ENCODE measurements at places on chromosomes 16 and 17.

- no peak for DNase-seq
Observed at GRCh38 chr17:17757956-17758845, 76.9 kb downstream of the RAI1 start.

DNA sequence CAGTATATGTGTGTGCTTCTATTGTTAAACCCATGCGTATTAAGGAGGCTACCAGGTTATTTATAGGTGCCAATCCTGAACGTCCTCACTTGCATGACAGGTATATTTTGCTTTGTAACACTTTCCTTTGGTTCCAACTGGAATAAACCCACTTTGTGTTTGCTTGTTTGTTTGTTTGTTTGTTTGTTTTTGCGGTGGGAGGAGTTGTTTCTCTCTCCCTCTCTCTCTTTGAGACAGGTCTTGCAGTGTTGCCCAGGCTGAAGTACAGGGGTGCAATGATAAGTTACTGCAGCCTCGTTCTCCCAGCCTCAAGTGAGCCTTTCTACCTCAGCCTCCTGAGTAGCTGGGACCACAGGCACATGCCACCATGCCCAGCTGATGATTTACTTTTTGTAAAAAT is 28.7 kb downstream of the NACA2 start:
- DNase-seq: no peak

- DNase-seq: no peak
Observed at GRCh38 chr16:19127674-19128131, 13.9 kb downstream of the ITPRIPL2 start.

DNA sequence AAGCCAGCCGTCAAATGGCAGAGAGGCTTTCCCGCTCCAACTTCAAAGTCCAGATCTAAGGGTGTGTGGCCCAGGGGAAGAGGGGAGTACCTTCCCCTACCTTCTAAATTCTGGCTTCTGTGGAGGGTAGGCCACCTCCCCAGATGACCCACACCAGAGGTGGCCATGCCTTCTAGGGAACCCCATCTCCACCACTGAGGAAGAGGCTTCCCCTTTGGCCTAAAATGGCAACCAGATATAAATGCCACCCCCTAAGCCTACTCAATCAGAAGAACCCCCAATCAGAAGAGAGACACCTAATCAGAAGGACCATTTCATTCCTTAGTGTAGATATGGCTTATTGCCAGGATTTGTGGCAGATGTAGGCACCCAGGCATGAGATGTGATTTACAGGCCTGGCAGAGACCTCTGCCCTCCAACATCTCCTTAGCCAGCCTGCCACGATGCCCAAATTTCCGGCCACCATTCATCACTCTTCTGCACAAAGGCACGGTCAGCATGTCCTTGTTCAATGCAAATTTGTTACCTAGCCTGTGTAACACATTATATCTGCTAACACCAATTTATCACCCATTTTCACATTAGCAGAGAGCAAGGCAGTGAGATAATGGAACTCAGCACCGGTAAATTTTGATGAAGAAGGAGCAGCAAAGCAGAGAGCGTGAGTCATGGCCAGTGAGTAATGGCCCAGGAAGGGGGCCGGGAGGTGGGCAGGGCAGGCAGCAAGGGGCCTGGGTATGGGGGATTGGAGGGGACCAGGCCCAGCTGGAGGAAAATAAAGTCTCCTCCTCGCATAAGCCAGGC is 1.2 kb upstream of the MGAT5B start:
- no peak for DNase-seq

DNA sequence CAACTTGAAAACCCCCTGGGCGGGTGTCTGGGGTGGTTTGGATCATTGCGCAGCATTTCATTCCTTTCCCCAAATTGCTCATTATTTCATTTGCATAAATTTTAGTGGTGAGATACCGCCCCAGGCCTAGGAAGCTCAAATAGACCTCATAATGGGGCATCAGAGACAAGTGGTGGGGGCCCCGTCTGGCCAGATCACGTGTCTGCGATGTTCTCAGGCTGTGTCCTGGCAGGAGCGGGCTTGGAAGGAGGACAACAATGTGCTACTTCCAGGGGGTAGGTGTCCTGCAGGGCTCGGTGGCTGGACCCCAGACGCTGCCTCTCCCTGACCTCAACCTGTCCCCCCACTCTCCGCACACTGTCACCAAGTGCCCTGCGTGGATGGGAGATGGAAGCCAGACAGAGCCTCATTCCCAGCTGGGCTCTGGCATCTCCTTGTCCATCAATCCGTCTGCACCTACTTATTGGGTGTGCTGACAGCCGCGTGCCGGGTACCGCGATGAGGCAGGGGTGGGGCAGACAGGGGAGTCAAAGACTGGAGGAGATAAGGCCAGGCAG is 116.9 kb downstream of the NTN1 start:
- DNase-seq: no peak

DNA sequence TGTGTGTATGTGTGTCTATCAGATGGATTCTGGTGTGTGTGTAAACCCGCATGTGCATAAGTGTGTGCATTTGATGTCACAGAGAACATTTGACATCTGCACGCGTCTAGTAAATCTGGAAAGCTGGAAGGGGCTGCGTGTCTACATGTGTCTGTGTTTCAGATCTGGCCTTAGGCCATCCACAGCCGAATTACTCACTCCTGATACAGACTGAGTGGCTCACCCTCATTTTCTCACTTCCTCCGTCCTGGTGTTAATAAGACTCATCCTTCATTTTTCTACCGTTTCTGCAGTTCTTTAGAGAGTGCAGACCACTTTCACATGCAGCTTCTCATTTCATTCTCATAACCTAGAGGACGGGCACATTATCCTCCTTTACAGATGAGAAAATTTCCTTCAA is 491.6 kb downstream of the CDH13 start:
- no peak for DNase-seq

- DNase-seq: no peak
Observed at GRCh38 chr16:28555561-28555960, 1.8 kb downstream of the SGF29 start.

DNA sequence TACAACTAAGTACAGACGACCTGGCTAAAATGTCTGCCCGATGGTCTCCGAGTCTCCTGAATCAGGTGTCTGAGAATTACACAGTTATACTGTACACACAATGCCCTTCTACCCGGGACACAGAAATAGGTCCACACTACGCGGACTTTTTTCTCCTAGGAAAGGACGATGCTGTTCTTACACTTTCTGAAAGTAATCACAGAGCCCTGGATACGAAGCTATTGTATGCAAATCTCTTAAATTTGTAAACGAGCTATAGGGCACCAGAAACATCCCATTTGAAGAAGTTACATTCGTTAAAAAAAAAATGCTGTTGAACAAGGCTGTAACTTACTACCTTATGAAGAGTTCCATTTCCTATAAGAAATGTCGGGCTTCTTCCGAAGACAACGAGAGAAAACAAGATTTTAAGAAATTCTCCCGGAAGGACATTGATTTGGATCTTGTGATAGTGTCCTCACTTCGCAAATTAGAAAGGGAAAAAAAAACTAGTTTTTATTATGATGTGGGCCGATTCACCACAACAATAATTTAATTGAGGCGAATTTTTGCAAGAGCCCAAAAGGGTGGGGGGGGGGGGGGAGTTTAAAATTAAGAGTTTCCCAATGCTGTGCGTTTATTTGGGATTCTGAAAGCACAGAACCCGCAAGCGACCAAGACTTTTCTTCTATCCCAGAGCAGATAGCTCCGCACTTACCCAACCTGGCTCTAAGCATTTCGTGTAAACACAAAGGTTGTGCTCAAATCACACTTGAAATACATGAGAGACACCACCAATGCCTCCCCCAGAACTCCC is 1.5 kb upstream of the SOX9 start:
- DNase-seq: no peak

GRCh38 chr17:3594976-3595375 is 14.2 kb downstream of the TRPV1 start:
- no peak for DNase-seq

DNA sequence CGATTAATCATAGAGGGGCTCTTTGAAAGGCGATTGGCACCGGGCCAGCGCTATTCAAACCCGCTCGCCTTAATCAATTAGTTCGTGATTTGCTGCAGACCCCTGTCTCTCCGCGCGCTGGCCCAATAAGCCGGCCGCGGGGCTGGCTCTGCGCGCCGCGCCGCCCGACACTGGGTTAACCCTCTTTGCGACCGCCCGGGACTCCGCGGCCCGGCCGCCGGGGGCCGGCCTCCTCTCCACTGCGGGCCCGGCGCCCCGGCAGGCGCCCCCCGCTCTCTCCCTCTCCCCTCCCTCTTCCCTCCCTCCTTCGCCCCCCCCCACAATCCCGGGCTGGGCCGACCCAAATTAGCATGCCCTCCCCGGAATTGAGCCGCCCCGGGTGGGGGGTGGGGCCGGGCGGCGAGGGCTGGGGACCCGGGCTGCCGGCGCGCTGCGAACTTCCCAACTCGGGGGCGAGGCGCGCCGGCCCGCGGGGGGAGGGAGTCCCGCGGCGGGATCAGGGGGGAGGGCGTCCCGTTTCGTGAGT is 428 bp upstream of the SALL1 start:
- no peak for DNase-seq

DNA sequence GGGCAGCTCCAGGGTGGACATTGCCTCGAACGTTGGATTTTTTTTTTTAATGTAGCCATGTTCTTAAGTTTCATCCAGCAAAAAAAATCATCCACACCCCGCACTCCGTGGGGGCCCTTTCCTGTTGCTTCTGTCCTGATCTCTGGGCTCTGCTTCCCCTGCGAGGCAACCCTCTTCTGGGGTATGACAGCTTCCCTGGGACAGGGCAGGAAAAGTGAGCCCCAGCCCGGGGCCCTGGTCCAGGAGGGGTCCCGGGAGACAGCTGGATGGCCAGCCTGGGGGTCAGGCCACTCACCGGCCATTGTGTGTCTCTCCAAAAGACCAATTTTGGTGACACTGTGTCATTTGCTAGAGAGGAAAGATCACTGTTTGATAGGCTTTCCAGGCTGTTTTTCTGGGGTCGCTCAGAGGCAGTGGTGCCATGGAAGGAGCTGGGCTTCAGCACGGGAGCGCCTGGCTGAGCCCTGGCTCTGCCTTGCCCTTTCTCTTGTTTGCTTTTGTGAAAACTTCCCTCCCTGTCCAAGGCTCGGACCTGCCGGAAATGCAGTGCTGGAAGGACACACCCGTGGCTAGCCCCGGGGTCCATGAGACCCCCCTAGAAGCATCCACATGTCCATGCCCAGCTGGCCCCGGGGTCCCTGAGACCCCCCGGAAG is 41.0 kb upstream of the CHMP6 start:
- no peak for DNase-seq

- no peak for DNase-seq
Observed at GRCh38 chr17:45087978-45088377, 26.9 kb downstream of the NMT1 start.

GRCh38 chr17:30594223-30594952 is 117.2 kb downstream of the GOSR1 start:
- DNase-seq: no peak

- no peak for DNase-seq
Observed at GRCh38 chr16:79994418-79994817, 393.9 kb upstream of the MAF start.

- no peak for DNase-seq
Observed at GRCh38 chr17:80109713-80110446, 8.5 kb downstream of the GAA start.

- no peak for DNase-seq
Observed at GRCh38 chr16:86977076-86977676, 340.0 kb downstream of the C16orf95 start.

DNA sequence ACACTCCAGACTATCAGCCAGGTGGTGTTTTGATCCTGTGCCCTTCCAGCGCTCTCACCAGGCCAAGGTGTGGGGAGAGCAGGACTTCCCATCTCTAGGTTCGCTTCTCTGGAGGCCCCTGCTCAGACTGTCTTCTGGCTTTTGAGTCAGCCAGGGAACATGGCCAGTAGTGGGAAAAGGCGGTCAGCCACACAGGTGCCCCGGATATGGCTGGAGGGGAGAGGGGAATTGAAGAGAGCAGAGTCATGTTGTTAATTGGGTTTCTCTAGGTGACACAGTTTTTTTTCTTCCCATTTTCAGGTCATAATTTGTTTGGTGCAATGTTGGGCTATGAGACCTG is 1.5 kb downstream of the MINK1 start:
- DNase-seq: no peak

GRCh38 chr16:88505405-88506082 is 52.5 kb downstream of the ZFPM1 start:
- DNase-seq: no peak

DNA sequence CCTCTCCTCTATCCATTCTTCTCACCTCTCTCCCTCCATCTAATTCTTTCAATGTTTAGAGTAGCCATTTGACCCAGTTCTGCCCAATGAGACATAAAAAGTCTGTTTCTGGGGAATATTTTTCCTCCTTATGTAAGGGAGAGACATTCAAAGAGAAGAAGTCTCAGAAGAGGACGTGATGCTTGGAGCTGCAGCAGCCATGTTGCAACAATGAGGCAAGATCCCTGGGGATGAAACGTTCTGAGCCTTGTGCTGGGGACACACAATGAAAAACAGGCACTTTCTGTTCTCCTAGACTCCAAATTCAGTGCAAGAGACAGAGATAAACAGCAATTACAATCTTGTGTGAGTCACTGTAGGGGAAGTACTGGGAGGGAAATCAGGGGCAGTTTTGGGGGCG is 130.8 kb downstream of the FOXL1 start:
- no peak for DNase-seq

DNA sequence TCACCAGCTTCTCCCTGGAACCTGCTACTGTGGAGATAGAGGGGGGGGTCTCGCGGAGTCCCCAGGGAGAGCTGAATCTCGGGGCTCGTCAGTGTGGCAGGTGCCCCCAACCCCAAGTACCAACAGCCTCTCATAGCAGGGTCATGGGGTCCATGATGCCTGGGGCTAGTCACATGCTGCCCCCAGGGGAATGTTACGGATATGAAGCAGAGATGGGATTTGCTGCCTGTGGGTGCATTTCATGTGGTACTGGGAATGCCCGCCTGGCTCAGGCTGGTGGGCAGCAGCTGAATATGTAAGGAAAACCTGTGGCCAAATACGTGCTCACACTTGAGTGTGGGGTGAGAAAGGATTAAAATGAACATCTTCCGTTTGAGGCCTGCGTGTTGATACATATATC is 49.4 kb downstream of the MEAK7 start:
- no peak for DNase-seq

GRCh38 chr16:53846971-53847370 is 143.0 kb downstream of the FTO start:
- no peak for DNase-seq

- no peak for DNase-seq
Observed at GRCh38 chr16:70572050-70572925, 48.7 kb downstream of the SF3B3 start.

GRCh38 chr17:75587675-75588595 is at the start of gene MYO15B:
Gene MYO15B, plus strand, starts transcription at chr17:75587800. Its CDS starts 258 bp downstream, at chr17:75588058.
- no peak for DNase-seq

- no peak for DNase-seq
Observed at GRCh38 chr17:14307560-14308024, 6.7 kb downstream of the HS3ST3B1 start.

GRCh38 chr17:40531051-40531991 is 29.9 kb upstream of the TNS4 start:
- DNase-seq: peak; percentile 70

DNA sequence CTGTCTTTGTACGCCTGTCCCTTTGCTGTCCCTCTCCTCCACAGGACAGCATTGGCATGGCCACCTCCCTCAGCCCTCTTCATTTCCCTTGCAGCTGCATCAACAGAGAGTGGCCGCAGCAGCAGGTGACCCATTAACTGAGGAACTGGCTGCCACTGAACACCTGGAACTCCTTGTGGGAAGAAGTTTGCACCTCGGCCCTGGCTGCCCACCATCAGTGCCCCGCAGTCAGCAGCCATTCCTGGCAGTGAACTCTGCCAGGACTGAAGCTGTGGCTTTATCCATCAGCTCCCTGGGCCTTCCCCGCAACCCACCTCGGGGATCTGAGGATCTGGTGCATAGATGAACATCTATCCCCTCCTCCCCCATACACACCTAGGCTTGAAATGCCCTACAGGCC is 13.1 kb upstream of the RNF135 start:
- no peak for DNase-seq
